NCI-H2081 (cell line): ENCODE measurements at places on chromosomes 12 and 14.

- DNase-seq, result no peak
Observed at GRCh38 chr14:71482671-71483070, 449.6 kb upstream of the RGS6 start.

GRCh38 chr12:112176321-112177010 is 51.1 kb downstream of the TRAFD1 start:
- no peak for DNase-seq

DNA sequence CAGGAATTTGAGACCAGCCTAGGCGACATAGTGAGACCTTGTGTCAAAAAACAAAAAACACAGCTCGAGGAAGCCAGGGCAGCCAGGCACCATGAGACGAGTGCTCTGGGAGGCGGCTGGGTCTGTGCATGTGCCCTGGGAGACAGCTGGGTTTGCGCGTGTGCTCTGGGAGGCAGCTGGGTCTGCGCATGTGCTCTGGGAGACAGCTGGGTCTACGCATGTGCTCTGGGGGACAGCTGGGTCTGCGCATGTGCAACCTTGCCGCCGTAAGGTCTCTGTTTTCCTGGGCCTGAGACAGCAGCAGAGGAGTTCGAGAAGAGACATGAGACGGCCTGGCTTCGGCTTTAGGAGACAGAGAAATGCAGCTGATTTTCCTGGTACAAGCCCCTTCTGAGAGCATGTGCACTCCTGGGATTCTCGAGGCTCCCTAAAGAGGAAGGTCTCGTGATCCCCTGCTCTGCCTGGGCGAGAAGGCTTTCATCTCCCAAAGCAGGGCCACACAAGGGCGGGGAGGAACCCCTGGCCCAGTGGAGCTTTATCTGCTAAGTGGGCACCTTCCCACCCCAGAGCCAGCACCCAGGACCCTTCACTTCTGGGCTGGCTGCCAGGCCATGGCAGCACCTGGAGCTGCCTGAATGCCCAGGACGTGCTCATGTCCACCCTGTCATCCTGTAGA is 3.5 kb upstream of the BDKRB1 start:
- DNase-seq, result no peak

- no peak for DNase-seq
Observed at GRCh38 chr14:87113286-87113685, 879.7 kb downstream of the GALC start.

GRCh38 chr14:105902131-105902898 is 375.9 kb downstream of the TMEM121 start:
- no peak for DNase-seq
